Tibial nerve (tissue), 4 donors: ENCODE measurements at places on chromosomes 1 and 21.
A peak's percentile ranks its signal among the peaks of the same experiment; 100 is the strongest.

GRCh38 chr1:111620441-111620971 is 917 bp downstream of the RAP1A start:
- no peak for DNase-seq

DNA sequence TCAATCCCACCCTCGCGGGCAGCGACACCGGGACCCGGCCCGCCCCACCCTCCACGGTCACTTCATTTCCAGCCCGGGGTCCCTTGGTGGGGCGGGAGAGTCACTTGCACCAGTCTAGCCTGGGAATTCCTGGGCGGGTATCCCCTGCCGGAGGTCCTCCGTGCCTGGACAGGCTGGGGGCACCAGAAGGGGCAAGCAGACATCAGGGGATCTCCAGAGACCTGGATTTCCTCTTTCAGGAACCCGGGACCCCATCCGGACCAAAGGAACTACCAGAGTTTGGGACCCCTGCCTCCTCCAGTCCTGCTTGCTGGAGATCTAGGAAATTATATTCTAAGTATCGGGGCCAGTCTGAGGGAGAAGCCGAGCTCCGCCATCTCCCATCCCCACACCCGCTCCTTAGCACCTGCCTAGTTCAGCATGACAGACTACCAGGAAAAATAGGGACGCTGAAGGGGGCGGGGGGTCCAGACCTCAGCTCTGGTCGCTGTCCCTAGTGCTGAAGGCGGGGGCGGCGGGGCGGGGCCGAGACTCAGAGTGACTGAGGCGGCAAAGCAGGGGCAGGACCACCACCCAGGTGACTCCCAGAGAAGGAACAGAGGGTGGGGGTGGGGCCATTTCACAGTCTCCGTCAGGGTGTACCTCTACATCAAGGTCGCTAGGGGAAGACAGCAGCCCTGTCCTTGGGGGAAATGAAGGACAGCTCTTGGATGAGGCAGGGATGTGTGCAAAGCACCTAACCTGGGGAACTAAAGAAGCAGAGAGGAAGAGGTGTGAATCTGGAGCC is 832 bp downstream of the HCN3 start:
- DNase-seq, result peak; percentile 53

- no peak for DNase-seq
Measured at GRCh38 chr1:183129921-183130690, 56.0 kb upstream of the LAMC2 start.

- DNase-seq, result no peak
Measured at GRCh38 chr1:2526824-2527555, 594 bp upstream of the PANK4 start.

DNA sequence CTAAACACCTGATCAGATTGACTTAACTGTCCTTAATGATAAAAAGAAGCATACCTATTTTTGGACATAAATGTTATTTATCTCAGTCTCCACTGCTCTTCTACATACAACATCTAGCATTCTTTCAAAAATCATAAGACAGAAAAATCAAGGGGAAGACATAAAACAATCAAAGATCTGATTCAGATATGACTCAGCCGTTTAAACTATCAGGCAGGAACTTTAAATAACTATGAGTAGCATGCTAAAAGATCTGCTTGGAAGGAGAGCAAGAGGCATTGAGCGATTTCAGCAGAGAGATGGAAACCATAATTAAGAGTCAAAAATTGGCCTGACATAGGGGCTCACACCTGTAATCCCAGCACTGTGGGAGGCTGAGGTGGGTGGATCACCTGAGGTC is 27.2 kb upstream of the SLC22A15 start:
- no peak for DNase-seq

- DNase-seq, result no peak
Measured at GRCh38 chr1:171983584-171983983, 142.3 kb downstream of the DNM3 start.

GRCh38 chr1:3468236-3469103 is 14.0 kb downstream of the ARHGEF16 start:
- DNase-seq, result no peak

DNA sequence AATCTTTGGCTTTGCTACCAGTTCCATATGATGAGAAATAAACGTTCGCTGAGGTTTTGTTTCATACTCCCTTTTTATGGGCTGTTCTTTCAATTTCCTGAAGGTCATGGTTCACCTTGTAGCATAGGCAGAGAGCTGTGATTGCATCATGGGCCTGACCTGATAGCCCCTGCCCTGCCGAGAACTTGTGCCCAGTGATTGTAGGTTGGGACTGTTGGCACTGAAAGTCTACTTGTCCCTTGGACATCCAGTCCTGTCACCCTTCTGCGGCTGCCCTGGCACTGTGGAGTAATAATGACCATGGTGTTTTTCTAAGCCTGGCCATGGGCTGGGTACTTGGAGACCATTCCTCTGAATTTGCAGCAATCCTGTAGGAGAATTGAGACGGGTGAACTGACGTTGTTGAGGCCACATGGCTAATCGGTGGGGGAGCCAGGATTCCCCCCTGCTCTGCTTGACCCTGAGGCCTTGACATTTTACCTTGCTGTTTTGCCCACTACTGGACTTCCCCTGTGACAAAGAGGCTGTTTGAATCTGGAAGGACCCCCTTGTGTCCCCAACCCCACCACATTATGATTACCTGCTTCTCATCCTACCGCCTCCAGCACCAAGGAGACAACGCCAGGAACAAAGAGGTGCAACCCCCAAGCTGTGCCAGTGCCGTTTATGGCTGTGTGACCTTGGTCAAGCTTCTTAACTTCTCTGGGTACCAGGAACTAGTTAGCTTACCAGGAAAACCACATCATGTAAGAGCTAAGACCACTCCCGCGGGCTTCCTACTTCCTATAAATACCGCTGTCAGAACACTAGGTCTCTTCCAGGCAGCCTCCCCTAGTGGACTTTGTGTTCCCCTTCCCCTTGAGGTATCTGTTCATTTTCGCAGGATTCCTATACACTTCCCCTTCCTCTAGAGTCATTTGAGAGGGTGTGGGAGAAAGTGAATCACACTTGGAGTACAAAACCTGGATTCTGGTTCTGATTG is 23.4 kb downstream of the SESN2 start:
- DNase-seq, result no peak

- DNase-seq, result no peak
Measured at GRCh38 chr1:212430955-212431394, 1.7 kb upstream of the NENF start.

DNA sequence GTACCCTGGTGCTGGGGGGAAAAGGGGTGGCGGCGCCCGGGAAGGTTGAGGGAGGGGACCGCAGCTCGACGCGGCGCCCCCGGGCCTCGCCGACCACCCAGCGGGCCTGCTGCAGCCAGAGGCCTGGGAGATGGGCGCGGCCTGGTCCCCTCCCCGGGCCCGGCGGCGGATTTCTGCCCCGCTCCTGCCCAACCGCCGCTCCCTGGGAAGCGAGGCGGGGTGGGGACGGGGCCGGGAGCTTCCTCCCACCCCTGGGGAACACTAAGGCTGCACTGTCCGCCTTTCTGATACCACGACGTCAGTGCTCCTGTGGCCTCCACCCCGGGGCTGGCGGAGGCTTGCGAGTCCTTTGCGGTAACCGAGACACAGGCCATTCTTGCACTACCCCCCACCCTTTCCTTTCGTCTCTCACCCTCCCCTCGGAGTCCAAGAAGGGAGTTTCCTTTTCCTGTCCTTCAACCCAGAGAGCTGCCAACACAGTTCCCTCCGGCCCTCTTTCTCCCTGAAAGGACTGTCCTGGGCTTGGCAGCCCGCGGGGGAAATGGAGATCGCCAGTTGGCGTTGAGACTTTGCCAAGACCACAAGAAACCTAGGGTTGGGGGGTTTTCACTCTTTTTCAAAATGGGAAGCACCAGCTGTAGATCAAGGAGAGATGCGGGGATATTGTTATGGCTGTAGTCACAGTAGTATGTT is 742 bp downstream of the SH3GLB1 start:
- DNase-seq, result peak; percentile 47

DNA sequence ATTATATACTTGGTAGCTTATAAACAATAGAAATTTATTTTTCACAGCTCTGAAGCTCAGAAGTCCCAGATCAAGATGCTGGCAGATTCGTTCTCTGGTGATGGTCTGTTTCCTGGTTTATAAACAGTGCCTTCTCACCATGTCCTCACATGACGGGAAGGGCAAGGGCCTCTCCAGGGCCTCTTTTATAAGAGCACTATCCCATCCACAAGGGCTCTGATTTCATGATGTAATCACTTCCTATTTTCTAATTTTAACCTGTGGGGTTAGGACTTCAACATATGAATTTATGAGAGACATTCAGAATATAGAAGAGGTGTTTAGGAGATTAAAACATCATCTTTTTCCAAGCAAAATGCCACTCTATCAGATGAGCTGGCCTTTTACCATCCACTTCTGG is 32.1 kb upstream of the PLPPR4 start:
- DNase-seq, result no peak

DNA sequence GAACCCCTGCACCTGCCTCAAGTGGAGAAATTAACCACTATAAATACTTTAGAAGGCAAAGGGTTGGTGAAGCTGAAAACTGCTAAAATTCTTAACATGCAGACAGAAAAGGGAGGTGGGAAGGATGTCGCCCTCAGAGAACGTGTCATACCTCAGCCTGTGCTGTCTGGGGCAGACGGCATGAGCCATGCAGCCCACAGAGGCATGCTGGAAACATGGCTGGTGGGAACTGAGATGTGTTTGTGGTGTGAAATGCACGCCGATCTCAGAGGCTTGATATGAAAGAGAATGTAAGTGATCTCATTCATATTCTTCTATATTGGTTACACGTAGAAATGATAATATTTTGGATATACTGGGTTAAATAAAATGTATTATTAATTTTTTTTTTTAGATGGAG is 16.3 kb downstream of the AGPAT3 start:
- no peak for DNase-seq

DNA sequence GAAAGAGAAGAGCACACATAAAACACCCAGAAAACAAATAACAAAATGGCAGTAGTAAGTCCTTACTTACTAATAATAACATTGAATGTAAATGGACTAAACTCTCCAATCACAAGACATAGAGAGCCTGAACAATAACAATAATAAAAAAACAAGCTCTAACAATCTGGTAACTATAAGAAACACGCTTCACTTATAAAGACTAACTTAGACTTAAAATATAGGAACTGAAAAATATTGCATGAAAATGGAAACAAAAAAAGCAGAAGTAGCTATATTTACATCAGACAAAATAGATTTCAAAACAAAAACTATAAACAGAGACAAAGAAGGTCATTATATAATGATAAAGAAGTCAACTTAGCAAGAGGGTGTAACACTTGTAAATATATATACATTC is 83.1 kb upstream of the LYPLAL1 start:
- DNase-seq, result no peak

GRCh38 chr1:163794551-163794950 is 472.8 kb downstream of the NUF2 start:
- DNase-seq, result no peak

DNA sequence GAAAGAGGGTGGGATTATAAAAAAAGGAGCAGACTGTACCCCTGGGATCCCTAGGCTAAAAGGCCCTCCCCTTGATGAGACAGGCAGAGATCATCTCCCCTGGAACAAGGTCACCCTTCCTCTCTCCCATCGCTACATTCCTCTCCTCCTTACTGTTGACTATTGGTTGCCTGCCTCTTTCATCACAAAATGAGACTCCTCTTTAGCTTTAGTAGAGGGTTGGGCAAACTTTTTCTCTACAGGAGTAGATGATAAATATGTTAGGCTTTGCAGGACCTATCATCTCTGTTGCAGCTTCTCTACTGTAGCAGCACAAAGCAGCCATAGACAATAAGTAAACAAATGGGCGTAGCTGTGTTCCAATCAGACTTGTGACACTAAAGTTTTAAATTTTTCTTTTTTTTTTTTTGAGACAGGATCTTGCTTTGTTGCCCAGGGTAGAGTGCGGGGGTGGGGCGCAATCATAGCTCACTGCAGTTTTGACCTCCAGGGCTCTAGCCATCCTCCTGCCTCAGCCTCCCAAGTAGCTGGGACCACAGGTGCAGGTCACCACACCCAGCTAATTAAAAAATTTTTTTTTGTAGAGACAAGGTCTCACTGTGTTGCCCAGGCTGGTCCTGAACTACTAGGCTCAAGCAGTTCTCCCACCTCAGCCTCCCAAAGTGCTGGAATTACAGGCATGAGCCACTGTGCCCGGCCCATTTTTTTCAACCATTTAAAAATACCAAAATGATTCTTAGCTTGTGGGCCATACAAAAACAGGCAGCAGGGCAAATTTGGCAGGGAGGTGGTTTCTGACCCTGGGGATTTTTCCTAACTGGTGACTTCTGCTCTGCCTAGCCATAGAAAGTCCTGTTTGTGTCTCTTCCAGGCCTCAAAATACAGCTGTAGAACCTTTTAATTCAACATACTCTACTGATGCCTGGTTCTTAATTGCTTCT is 15.1 kb downstream of the MCL1 start:
- DNase-seq, result peak; percentile 14

DNA sequence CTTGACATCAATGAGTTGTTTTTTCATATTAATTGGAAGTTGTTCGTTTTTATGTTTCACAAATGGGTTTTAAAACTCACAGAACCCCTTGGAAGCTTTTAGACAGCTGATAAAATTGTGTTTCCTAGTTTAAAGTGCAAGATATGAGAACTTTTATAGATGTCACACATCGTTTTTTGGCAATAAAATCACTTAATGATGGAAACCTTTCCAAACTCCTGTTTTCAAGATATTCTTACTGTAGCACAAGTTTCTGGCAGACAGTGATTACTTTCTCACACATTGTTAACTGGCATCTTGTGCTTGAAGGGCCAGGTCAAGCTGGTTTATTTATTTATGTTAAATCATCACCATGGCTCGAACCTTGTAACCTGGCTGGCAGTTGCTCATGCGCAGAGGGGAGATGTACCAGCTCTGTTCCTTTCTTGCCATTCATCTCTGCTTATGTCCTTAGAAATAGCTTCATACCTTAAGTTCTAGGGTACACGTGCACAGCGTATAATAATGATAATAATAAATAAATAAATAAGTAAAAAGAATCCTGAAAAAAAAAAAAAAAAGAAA is 10.2 kb upstream of the RCAN1 start:
- no peak for DNase-seq

DNA sequence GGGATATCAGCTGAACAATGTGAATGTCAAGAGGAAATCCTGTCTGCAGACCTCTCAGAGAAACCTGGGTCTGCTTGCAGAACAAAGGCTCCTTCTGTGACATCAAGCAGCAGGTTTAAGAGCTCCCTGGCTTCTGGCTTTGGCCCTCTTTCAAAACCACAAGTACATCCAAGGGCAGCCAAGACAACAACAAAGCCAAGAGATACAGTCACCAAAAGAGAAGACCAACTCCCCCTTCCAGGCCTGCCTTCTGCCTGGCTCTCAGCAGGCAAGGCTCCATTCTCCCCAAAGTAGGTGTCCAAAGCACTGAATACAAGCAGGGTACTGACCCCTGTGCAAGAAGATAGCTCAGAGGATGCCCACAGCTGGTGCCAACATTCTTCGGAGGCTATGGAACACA is 11.5 kb downstream of the BCAR3 start:
- peak; percentile 57 for DNase-seq

DNA sequence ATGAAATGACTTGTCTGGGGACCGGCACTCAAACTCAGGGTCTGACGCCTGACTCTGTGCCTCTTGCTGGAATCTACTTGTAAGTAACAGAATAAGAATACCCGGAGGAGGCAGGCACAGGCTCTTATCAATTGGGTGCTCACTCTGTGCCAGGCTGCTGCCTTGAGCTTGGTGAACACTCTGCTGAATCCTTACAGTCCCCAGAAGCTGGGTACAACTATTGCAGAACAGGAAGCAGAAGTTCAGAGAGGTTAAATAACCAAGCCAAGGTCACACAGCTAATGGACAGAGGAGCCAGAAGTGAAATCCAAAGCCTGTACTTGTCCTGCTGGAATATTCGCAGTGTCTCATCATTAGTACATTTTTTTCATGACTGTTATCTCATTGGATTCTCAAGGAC is 86.0 kb downstream of the EPHB2 start:
- no peak for DNase-seq
